ENCODE measurements at places on chromosomes 5 and 9.
A peak's percentile ranks its signal among the peaks of the same experiment; 100 is the strongest.

DNA sequence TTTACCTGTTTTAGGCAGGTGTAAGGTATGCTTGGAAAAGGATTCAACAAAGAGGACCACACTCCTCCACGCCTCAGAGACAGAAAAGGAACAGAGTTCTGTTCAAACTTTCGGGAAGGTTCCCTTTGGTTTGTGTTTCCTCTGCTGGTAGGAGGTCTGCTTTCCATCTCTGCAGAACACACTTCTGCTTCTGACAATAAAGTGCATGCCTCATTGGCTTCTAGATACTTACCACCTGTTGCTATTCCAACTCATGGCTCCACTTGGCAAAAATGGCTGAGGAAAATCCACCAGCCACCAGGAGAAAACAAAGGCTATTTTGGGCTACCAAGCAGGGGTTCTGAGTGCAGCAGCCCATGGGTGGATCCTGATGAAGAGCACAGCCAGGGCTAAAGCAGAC lies 112.7 kb downstream of the NRG2 start:
- DNase-seq = no peak

- DNase-seq = no peak
Observed at GRCh38 chr5:137564398-137564961, 65.4 kb upstream of the SPOCK1 start.

- DNase-seq = no peak
Observed at GRCh38 chr5:135642488-135642870, 63.7 kb upstream of the CXCL14 start.

DNA sequence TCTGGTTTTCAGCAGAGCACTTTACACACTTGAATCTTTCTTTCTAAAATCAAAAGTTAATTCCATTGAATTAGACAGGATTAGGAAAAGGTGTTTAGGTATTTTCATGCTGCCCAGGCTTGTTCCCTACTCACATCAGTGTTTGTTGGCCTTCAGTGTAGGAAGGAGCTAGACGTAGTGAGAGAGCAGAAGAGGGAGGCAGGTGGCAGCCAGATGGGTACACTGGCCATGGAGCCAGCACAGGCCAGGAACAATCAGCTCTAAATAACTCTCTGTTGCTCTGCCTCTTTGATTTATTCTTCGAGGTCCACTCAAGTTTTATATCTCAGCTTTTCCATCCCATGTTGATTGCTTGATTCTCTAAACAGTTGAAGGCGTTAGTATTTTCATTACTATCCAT lies 529.6 kb downstream of the PSAT1 start:
- DNase-seq = no peak

DNA sequence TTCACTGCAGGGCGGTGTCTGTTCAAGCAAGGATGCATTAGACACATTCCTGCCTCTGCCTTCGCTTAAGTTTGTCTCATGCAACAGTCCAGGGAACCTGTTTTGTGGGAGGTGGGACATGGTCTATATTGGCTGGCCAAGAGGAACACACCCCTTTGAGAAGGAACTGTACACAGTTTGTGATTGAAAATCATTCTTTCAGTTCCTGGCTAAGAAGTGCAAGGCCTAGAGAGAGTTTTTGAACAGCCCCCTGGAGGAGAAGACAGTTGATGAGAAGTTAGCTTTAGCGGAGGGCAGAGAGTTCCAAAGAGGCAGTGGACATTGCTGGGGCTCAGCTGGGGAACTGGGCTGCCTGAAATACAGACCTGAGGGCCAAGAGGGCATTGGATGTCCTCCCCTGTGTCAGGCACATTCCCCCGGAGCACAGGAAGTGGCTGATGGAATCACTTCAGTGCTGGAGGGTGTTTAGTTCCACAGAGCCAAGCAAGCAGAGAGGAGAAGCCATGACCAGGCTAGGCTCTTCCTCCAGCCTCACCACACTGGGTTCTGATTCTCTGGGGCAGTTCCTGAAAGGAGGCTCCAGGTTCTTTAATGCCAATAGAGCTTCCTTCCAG lies 66.6 kb downstream of the RGS3 start:
- no peak for DNase-seq

- no peak for DNase-seq
Observed at GRCh38 chr9:1522219-1522767, 472.1 kb downstream of the DMRT2 start.

- peak; percentile 87 for DNase-seq
Observed at GRCh38 chr9:133991964-133992779, at the start of gene VAV2. Gene VAV2 (minus strand): TSS chr9:133992324. CDS start chr9:133992278, 46 bp downstream.

DNA sequence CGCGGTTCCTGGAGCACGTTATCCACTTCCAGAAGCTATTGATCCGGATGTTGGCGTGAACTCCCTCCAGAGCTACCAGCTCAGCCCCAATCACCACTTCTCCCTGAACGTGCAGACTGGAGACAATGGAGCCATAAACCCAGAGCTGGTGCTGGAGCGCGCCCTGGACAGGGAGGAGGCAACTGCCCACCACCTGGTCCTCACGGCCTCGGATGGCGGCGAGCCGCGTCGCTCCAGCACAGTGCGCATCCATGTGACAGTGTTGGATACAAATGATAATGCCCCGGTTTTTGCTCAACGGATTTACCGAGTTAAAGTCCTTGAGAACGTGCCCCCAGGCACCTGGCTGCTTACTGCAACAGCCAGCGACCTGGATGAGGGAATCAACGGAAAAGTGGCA lies 809 bp downstream of the PCDHGA9 start:
- no peak for DNase-seq

GRCh38 chr5:111367115-111367514 lies 142.9 kb downstream of the CAMK4 start:
- no peak for DNase-seq

GRCh38 chr9:89684912-89685636 lies 80.3 kb downstream of the GADD45G start:
- no peak for DNase-seq

DNA sequence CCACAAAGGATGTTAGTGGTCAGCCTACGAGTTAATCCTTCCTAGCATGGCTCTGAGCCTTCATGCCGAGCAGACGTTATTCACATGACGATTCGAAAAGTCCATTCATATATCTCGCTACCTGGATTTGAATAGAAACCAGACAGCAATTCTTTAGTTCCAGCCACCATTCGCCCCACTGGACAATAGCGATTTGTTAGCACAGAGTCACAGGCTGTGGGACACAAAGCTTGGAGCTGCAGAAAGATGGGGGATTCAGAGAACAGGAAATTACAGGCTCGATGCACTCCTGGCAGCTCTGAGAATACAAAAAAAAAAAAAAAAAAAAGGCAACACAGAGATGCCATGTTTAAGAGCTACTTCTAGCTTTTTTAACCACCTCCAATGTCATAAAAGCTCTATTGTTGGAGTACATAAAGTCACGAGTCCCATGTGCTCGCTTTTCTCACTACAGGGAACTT lies 110.7 kb downstream of the NR6A1 start:
- DNase-seq = peak; percentile 32

DNA sequence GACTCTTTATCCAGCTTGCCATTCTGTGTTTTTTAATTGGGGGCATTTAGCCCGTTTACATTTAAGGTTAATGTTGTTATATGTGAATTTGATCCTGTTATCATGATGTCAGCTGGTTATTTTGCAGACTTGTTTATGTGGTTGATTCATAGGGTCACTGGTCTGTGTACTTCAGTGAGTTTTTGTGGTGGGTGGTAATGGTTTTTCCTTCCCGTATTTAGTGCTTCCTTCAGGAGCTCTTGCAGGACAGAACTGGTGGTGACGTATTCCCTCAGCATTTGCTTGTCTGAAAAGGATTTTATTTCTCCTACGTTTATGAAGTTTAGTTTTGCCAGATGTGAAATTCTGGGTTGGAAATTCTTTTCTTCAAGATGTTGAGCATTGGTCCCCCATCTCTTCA lies 381.1 kb downstream of the MAN2A1 start:
- DNase-seq = no peak

DNA sequence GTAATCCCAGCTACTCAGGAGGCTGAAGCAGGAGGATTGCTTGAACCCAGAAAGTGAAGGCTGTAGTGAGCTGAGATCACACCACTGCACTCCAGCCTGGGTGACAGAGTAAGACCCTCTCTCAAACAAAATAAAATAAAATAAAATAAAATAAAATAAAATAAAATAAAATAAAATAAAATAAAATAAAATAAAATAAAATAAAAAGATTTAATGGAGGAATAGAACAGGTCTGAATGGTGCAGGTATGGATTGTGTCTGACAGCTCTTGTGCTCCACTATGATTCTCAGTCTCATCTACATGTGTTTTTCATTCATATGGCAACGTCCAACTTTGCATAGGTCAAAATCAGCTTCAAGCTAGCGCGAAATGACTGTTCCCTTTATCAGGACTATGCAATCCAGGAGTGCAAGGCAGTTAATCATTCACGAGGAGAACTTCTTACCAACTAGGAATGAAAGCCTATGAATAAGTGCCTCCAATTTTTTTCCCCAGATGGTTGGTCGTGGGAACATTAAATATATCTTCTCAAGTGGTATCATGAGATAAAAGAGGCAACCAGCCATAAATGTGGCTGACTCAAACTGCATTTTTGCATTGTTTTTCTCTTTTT lies 1392.3 kb upstream of the CDH9 start:
- no peak for DNase-seq

- no peak for DNase-seq
Observed at GRCh38 chr9:121073038-121073437, 1.7 kb upstream of the CNTRL start.

GRCh38 chr9:111842313-111842712 lies 47.6 kb upstream of the SHOC1 start:
- DNase-seq = no peak

- DNase-seq = no peak
Observed at GRCh38 chr5:93790401-93790800, 49.0 kb upstream of the POU5F2 start.

DNA sequence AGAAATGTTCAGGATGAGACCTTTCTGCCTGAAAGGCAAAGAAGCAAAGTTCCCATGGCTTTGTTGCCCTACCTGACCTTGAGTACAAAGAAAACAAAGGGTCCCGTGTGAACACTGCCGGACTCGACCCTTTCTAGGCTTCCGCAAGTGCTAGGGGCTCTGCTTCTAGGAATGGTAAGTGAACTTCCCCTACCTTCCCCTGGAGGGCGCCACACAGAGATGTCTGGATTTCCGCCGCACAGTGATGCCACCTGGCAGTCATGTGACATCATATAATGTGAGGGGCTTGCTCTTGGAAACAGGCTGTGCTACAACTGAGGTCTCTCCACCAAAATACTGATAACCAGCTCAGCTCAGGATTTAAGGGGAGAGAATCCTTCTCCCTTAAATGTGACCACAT lies 56.6 kb downstream of the HSD17B3 start:
- no peak for DNase-seq

DNA sequence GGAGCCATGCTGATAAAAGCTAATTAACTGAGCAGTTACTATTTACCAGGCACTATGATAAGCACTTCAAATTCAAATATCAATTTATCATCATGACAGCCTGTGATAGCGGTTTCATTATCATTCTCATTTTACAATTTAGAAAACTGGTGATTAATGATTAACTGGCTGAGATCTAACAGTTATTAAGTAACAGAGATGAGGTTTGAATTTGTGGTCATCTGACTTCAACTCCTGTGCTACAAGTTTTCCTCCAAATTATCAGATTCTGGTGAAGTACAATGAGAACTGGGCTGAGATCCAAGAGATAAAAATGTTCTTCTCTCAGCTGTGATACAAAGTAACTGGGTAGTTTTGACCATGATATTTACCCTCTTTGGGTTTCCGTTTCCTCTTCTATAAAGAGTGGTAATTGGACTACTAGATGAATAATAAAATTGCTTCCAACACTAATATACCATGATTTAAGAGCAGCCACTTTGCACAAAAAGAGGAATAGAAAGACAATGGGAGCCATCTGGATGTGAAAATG lies 74.5 kb upstream of the CCNG1 start:
- DNase-seq = no peak

- no peak for DNase-seq
Observed at GRCh38 chr9:91101611-91102168, 260.0 kb downstream of the AUH start.

DNA sequence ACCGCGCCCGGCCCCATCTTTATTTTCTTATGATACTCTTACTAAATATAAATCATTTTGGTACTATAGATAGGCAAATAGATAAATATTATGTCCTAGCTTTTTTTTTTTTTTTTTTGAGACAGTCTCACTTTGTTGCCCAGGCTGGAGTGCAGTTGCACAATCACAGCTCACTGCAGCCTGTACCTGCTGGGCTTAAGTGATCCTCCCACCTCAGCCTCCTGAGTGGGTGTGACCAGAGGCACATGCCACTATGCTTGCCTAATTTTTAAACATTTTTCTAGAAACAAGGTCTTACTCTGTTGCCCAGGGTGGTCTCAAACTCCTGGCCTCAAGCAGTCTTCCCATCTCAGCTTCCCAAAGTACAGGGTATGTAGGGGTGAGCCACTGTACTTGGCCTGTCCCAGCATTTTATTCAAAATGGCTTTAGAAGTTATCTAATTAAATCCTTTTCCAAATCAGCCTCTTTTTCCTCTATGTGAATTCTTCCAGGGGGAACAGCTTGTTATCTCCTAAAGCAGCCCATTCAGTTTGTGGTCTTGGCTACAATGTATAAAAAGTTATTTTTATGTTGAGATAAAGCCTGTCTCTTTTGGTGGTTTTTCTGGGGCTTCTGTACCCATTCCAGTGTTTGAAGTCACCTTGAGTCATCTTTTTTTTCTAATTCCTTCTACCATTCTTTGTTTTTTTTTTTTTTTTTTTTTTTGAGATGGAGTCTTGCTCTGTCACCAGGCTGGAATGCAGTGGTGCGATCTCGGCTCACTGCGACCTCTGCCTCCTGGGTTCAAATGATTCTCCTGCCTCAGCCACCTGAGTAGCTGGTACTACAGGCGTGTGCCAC lies 12.1 kb downstream of the MELK start:
- no peak for DNase-seq

DNA sequence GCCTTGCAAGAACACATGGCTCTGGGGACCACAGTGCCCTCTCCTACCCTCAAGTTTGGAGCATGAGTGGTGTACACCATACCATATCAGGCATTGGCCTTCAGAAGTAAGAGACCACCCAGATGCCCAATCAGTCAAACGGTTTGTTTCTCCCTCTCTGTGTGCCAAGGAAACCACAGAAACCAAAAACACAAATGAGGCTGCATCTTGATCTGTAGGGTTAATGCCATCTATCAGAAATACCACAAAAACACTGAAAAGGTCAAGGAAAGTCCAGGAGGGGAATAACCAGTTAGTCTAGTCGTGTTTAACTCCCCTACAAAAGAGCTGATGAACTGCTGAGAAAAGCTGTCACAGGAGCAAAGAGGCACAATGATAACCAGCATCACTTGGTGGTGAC lies 78.4 kb downstream of the INSYN2B start:
- no peak for DNase-seq

GRCh38 chr5:128681096-128681495 lies 143.1 kb upstream of the FBN2 start:
- DNase-seq = no peak

GRCh38 chr9:113281356-113281755 lies 5.9 kb downstream of the PRPF4 start:
- DNase-seq = no peak

DNA sequence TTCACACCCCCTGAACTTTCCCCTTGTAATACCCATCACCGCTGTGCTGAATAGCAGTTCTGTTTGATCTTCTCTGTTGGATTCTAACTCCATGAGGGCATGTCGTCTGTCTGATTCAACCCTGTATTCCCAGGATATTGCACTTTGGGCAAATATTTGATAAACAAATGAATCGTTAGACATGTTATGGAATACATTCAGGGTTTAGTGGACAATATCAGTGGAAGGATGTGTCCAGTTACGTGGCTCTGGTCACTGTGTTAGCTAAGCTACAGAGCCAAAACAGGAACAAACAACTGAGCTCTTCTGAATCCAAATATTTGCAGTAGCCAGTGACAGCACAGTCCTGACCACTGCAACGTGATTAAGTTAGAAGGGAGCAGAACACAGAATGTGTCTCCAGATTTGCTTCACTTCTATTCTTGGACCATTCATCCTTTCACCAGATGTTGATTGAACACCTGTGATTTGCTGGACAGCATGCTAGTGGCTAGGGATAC lies 13.2 kb downstream of the ANGPTL2 start:
- no peak for DNase-seq
